ENCODE measurements at places on chromosomes 16 and 17. TPM values are rescaled to one million over a fixed set of nuclear protein-coding genes. Genes with fewer than 3 reads are reported as not detected.

- no peak for DNase-seq
Observed at GRCh38 chr16:27982184-27982583, 81.3 kb downstream of the GSG1L start.

- DNase-seq = peak; percentile 98
Observed at GRCh38 chr17:15651583-15652110, 32.1 kb upstream of the FBXW10B start.

- DNase-seq = peak; percentile 96
Observed at GRCh38 chr17:16282522-16282921, 65.5 kb downstream of the PIGL start.

DNA sequence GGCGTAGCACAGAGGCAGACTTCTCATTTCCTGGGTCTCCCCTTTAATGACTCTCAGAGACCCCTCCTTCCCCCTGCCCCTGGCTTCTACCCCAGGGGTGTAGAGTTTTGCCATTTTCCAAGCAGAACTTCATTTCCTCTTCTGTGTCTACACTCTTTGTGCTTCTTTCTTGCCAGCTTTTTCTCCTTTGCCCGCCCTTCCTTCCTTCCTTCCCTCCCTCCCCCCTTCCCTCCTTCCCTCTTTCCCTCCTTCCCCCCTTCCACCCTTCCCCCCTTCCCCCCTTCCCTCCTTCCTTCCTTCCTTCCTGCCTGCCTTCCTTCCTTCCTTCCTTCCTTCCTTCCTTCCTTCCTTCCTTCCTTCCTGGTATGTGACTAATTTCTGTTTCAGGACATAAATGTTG, 47.0 kb downstream of the MAPT start:
- no peak for DNase-seq

DNA sequence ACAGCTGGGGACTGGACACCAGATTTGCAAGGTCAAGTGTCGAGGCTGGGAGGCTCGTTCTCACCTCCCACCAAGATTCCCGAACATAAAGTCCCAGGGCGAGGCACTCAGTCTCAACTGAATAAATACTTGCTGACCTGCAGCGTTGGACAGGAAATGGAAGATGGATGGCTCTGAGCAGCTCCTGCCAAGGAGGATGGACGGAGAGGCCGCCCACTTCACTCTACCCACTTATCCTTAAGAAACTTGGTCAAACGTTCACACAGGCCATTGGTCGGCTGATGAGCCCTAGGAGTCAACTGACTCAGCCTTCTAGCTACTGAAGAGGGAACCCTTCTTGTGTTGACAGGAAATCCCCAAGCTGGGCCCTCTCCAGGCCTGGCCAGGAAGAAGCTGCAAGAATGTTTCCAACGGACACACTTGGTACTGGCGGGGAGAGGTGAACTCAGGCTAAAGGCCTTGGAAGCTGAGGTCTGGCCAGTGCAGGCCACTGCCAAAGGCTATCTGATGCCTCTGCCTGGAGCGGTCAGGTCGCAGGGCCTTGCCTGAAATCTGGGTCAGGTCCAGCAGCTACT, 50.0 kb downstream of the VAC14 start:
- peak; percentile 97 for DNase-seq

- no peak for DNase-seq
Observed at GRCh38 chr16:30728899-30729672, 19.1 kb upstream of the PHKG2 start.

DNA sequence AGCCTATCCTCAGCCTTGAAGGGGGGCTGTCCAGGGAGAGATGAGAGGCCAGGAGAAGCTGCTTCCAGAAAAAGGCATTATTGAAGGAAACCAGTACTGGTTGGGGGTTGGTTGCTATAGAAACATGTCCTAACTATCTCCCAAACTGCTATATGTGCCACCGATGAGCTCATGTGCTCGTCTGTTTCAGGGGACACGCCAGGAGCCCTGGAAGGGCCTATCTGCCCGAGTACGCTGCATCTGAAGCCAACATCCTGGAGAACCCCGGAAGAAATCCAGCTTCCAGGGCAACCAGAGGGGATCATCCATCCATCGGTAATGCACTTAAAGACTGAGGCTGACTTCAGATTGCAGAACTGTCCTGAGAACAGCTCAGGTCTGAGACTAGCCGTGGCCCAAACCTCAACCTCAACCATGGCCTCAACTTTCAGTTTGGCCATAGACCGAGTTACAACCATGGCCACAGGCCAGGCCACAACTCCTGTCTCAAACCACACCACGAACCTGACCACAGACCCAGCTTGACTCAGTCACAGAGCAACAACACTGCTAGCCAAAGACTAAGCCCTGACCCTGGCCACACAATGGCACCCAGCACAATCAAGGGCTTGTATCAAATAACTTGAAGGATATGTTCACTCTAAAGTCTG, 10.2 kb downstream of the PITPNM3 start:
- peak; percentile 86 for DNase-seq

GRCh38 chr17:78406920-78407319, 28.5 kb downstream of the PGS1 start:
- no peak for DNase-seq

DNA sequence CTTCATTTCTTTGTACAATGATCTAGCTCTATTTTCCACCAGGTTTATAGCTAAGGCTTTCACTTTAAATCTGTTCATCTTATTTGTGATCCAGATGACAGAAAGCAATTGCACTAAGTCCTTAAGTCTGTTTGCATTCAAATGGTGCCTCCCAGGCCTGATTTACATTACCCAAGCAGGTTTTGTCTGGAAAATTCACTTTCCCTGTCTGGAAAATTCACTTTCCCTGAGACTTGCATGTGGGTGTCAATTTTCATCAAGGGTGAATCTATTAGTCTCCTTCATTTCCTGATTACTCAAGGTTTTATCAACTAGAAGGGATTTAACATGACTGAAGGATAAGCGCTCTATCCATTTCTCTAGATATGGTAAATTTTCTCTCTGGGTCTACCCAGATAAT, 1480.2 kb upstream of the GOT2 start:
- no peak for DNase-seq

- DNase-seq = no peak
Observed at GRCh38 chr17:49551221-49552069, 24.2 kb upstream of the NXPH3 start.

GRCh38 chr17:75885431-75885830, 7.0 kb upstream of the TRIM47 start:
- no peak for DNase-seq

GFOD2 gene
- 32.4 TPM for total RNA-seq

APOH gene
- not detected for total RNA-seq

BRICD5 gene
- total RNA-seq = 7.0 TPM

DDX28 gene
- 5.5 TPM for total RNA-seq

TBX4 gene
- total RNA-seq = not detected

XYLT1 gene
- total RNA-seq = 22.9 TPM

NPIPA5 gene
- total RNA-seq = 1.1 TPM

PIRT gene
- not detected for total RNA-seq

TSPAN10 gene
- total RNA-seq = 3.2 TPM
